Activated CD4-positive, alpha-beta T cell treated with anti-CD3 and anti-CD28 coated beads for 1 hour (primary cell): ENCODE measurements at places on chromosomes 6 and 20.

GRCh38 chr6:84026721-84027164 is 6.8 kb upstream of the MRAP2 start:
- no peak for DNase-seq

GRCh38 chr20:24838546-24839535 is 110.2 kb upstream of the CST7 start:
- no peak for DNase-seq

- DNase-seq, result no peak
These were observed 123.4 kb downstream of the C6orf118 start for GRCh38 chr6:165186041-165186440.

DNA sequence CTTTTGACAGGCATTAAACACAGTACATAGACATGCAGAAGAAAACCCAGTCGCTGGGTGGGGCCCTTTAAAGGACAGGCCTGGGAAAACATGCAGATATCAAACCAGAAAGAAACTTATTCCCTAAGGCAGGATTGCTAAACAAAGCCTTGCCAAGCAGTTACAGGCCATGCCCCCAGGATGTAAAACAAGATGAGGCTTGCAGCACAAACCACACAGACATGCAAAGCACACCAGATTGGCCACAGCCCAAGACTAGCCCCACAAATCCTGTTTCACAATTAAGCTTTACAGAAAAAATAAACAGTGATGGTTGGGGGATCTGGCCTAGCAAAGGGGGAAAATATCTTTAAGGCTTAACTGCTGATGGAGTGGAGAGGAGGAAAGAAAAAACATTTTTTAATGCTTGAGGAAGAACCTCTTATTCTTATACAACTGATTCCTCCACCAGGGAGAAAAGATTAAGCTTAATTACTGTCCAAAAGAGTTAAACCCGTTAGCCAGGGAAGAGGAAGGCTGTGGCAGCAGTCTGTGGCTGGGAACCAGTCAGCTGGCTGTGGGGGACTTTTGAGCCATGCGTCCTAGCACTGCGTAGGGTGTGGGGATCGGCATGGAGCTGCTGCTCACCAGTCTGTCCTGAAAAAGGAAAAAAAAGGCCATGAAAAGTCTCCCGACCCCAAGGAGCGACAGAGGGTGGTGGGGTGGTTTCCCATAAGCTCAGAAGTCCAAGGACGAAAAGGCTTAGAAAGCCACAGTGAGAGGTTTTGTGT is 28.4 kb downstream of the COL19A1 start:
- no peak for DNase-seq

GRCh38 chr6:22928775-22929174 is 359.4 kb downstream of the HDGFL1 start:
- no peak for DNase-seq

GRCh38 chr6:30541515-30542403 is 14.5 kb downstream of the GNL1 start:
- peak; percentile 70 for DNase-seq

DNA sequence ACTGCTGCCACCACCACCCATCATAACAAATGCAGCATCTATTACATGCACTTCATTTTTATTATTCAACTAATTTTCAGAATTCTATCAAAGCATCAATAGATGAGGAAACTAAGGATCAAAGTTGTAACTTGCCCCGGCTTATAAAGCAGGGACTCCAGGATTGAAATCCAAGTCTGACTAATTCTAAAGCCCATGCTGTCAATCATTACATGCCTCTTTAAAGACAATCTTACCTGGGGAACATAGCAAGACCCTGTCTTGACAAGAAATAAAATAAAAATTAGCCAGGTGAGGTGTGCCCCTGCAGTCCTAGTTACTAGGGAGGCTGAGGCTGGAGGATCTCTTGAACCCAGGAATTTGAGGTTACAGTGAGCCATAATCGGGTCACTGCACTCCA is 182.4 kb downstream of the ISM1 start:
- DNase-seq, result no peak

GRCh38 chr20:53138454-53139262 is 166.5 kb downstream of the TSHZ2 start:
- no peak for DNase-seq

- DNase-seq, result no peak
These were observed 256.4 kb upstream of the POU3F2 start for GRCh38 chr6:98578016-98578415.

GRCh38 chr20:46661659-46662058 is 10.4 kb upstream of the SLC13A3 start:
- no peak for DNase-seq

DNA sequence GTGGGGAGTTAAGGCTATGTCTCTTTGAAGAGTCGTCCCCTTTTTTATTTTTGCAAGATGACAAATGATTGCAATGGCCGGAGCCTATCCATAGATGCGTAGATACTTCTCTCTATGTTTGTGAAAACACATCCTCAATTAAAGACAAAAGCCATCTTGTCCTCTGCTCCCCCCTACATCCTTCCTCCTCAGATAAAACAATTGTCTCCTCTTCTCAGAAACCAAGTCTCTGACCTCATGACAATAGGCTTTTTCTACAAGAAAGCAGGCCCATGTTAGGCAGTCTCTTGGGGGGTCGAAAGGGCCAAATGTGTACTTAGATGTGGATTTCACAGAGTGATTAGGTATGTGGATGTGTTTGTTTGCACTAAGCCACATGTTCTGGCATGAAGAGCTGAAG is 51.1 kb upstream of the SSTR4 start:
- DNase-seq, result no peak

DNA sequence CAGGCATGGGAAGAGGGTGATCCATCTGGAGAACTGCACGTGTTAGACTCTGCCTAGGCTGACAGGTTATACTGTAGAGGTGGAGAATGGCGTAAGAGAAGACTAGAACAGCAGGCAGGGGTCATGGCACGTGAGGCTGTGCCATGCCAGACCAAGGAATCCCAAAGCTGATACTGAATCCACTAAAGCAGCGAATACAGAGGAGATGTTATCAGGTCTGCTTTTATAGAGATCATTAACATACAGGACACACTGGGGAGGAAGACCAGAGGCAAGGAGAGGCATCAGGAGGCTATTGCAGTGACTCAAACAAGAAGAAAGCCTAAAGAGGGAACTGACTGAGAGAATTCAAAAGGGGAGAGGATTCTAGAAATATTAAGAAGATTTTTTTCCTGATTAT is 12.9 kb downstream of the PHACTR1 start:
- DNase-seq, result no peak

DNA sequence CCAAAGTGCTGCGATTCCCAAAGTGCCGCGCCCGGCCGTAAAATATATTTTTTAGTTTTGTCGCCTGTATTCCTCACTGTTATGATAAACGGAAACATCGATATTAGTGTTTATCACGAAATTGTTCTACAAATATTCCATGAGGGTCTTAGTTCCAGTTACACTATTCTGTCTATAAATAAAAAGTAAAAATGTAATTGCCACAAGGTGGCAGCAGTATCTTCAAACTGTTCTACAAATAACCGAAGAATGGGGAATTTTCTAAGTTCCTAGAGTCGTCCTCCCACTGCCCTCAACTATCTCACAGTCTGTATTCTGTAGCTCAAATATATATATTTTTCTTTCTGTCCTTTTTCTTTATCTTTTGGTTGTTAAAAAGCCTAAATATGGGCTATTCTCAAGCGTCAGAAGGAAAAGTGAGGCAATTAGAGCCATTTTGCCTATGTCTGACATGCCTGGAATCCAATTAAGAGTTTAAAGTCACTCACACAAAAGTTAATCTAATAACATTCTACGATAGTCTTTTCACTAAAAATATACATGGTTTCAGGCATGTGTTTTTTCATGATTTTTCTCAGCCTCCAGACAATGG is 14.2 kb upstream of the FAM162B start:
- no peak for DNase-seq

- DNase-seq, result peak; percentile 33
These were observed 902 bp downstream of the SAMHD1 start for GRCh38 chr20:36950414-36951197.

DNA sequence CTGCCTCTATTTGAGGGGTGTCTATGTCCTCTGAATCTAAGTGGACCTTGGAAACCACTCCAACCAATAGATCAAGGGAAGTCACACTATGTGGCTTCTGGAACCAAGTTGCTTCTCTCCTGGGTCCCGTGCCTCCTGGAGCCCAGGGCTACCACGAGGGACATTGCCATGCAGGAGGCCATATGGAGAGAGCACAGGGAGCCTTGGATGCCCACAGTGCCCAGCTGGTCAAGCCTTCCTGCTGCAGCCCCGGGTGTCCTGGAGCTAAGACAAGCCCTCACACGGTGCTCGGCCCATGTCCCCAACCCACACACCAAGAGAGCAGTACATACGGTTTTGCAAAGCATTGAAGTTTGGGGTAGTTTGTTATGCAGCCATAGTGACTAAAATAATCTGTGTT is 231.6 kb downstream of the SYNDIG1 start:
- no peak for DNase-seq

DNA sequence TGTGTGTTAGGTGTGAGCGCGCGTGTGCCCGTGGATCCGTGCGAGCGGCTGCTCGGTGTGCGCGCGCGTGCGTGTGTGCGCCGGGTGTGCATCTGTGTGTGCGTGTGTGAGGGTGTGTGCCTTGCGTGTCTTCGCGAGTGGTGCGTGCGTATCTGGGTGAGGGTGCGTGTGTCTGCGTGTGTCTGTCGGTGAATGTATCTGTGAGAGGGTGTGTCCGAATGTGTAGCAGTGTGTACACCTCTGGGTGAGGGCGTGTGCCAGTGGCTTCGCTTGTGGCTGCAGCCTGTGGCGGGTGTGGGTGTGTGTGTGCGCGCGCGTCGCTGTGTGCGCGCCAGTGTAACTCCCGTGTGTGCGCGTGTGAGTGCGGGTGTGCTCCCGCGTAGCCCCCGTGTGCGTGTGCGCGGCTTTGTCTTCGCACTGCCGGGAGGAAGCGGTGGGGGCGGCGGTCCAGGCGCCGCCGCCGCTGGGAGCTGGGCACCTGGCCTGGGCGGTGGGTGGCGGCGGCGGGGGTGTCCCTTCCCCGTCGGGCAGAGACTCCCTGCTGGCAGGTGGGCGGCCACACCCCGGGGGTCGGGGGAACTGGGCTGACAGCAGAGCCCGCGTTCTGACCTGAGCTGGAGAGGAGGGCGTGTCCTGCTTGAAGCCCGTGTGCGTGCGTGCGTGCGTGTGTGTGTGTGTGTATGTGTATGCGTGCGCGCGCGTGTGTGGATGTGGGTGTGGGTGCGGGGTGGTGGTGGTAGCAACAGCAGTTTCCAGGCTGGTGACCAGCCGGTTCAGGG is 61.3 kb upstream of the EPB41L1 start:
- peak; percentile 15 for DNase-seq

DNA sequence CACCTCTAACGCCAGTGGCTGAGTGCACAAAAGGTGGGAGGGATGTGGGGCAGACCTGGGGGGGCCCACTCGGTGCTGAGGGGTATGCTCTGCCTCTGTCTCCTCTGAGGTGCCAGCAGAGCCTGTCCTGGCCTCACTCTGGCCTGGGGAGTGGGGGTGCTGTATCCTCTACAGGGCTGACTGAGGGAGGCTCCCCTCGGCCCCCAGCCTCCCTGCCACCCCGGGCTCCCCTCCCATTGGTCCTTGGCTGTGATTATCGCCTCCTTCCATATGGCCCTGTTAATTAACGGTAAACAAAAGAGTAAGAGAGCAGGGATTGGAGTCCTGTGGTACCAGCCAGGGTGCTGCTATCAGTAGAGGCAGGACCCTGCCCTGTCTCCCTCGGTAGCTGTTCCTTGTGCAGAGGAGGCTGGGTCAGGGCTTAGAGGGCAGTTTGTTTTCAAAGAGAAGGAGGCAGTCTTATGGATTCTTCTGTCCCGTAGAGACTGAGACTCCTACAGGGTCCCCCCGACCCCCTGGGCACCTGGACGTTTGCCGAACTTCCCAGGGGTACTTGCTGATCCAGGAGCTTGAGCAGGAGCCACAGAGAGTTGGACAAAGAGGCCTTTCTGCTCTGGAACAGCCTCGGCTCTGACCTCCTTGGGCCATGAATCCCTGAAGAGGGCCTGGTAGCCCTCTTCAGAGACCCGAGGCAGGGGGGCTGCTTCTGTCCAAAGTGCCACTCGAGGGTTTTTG is 1.8 kb downstream of the MYT1 start:
- DNase-seq, result no peak

- no peak for DNase-seq
These were observed 37.9 kb upstream of the HDDC2 start for GRCh38 chr6:125339653-125340052.

GRCh38 chr6:15673666-15674065 is 10.8 kb upstream of the DTNBP1 start:
- no peak for DNase-seq

DNA sequence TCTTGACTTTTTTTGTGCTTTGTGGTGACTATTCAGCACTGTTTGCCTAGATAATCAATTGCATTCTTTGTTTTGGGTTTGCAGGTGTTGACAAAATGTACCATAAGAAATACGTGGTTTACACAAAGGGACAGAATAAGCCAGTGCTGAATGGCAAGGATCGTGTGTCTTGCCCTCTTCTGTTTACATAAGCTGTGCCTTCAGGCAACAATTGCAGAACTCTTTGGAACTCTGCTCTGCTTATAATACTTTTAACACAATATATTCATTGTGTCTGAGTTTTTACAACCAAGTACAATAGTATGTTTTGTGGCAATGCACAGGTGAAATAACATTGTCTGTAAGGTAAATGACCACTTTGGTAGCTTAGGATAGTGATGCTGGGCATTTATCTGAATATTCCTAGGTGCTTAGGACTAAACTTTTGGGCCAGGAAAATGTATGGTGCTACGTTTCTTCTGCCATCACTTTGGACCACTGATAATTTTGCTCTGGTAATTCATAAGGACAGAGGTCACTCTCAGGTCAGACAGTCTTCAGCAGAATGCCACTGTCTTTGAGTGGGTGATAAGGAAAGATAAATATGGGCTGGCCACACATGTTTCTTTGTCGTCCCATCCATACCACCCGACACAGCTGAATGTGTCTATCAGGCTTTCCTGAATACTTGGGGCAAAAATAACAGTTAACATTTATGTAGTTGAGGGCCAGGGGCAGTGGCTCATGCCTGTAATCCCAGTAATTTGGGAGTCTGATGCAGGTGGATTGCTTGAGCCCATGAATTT is 344.6 kb upstream of the IMPG1 start:
- no peak for DNase-seq

GRCh38 chr6:109373331-109373730 is 8.9 kb downstream of the CD164 start:
- no peak for DNase-seq

- DNase-seq, result no peak
These were observed 25.6 kb downstream of the CDH22 start for GRCh38 chr20:46282669-46283068.

DNA sequence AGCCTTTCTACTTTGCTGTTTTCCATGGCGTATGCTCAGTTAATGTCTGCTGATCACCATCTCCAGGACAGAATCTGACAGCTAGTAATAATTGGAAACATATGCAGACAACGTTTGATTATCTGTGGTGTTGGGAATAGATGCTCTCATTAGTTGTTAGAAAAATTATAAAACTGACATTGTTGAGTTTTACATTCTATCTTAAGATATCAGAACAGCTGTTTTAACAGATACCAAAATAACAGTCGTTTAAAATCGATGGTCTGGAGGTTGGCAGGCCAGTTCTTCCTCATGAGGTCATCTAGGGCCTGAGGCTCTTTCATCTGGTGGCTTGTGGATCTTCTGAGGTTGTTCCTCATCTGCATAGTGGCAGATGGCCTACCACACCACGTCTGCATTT is 137.6 kb downstream of the AIG1 start:
- no peak for DNase-seq

- DNase-seq, result no peak
These were observed 584.1 kb upstream of the FLRT3 start for GRCh38 chr20:14921513-14921912.

GRCh38 chr6:98014442-98015201 is 731.6 kb upstream of the MMS22L start:
- no peak for DNase-seq
